ENCODE measurements at places on chromosomes 5 and 9.

DNA sequence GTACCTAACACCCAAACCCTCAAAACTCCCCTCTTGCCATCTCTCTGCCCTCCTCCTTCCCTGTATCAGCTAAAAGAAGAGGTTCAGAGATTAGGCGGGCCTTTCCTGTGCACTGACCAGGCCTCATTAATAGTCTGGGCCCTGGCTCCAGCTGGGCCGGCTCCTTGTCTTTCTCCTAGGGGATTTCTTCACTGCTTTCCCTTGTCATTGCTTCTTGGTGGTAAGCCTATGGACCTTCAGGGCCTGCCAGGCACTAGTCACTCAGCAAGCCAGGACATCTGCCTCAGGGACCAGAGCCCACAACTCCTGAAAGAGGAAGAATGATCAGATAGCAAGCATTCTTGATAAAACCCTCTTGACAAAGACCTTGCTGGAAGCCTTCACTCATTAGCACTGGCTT is 50.9 kb downstream of the MRRF start:
- DNase-seq = no peak

- DNase-seq = no peak
Observed at GRCh38 chr5:95773335-95774059, 42.4 kb downstream of the RHOBTB3 start.

GRCh38 chr9:14401911-14402310 is 88.0 kb upstream of the NFIB start:
- DNase-seq = no peak

DNA sequence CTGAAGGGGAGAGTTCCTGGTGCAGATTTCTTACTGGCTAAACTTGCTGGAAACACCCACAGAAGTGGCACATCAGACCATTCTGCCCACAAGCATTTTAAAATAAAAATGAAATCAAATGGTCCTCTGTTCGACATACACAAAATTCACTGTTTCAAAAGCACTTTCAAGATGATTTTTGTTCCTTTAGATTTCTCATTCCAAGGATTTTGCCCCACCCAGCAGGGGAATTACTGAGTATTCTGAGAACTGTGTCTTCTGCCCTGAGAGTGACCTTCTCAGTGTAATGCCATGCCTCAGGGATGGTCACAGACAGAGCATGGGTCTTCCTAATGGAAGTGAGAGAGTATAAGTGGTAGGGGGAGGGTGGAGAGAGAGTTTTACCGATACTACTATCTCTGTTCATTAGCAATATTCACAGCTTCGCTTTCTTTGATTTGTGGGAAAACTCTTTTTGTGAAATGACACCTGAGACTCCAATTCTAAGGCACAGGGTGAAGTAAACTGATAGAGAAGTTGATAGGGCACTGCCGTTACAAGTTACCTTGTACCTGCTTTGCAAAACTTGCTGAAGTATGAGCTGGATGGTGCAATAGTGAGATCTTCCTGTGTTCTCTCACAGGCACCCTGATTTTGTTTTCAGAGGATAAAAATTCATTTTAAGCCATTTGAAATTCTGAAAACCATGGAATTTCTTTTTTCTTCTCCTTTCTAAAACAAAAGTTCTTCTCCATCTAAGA is 95.8 kb upstream of the CD180 start:
- no peak for DNase-seq

GRCh38 chr9:7907551-7908337 is 108.2 kb upstream of the DMAC1 start:
- DNase-seq = no peak

DNA sequence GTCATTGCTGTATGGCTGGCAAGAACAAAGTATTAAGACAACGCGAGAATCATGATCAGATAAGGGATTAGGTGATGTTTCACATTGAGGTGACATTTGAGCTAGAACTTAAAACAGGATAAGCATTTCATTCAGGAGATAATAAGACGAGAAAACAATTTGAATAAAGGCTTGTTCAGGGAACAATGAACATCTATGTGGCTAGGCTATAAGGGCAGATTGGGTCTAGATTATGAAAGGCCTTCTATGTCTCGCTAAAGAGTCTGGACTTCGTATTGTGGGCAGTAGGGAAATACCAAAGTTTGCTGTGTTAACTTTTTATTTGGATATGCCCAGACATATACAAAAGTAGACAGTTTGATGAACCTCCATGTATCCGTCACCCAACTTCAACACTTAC is 6.9 kb downstream of the MRPL22 start:
- no peak for DNase-seq

GRCh38 chr9:137294681-137295237 is 7.3 kb downstream of the NRARP start:
- no peak for DNase-seq
